ENCODE measurements at places on chromosomes 6 and 20. TPM values are rescaled to one million over a fixed set of nuclear protein-coding genes. Genes with fewer than 3 reads are reported as not detected.

AURKA gene
- 80.1 TPM for total RNA-seq

BCAS1 gene
- 0.17 TPM for total RNA-seq

BPI gene
- total RNA-seq = not detected

TRIM38 gene
- 9.6 TPM for total RNA-seq

RUNX2 gene
- 1.1 TPM for total RNA-seq

VPS16 gene
- total RNA-seq = 38.1 TPM

OR2H1 gene
- not detected for total RNA-seq

TDRD6 gene
- total RNA-seq = 0.57 TPM

FNDC1 gene
- 0.07 TPM for total RNA-seq

BFSP1 gene
- 8.8 TPM for total RNA-seq

ARMC12 gene
- total RNA-seq = 0.79 TPM

CST2 gene
- total RNA-seq = not detected

OOEP gene
- total RNA-seq = not detected

- H3K4me1 ChIP-seq = no peaks in the 10 kb centered on the region
- H3K4me3 ChIP-seq = no peak overlapping the region
- DNase-seq = no peak
- H3K27me3 ChIP-seq = no peaks in the 10 kb centered on the region
- H3K36me3 ChIP-seq = no peaks in the 10 kb centered on the region
Observed at GRCh38 chr6:46808806-46809205, 15.6 kb downstream of the MEP1A start.

DNA sequence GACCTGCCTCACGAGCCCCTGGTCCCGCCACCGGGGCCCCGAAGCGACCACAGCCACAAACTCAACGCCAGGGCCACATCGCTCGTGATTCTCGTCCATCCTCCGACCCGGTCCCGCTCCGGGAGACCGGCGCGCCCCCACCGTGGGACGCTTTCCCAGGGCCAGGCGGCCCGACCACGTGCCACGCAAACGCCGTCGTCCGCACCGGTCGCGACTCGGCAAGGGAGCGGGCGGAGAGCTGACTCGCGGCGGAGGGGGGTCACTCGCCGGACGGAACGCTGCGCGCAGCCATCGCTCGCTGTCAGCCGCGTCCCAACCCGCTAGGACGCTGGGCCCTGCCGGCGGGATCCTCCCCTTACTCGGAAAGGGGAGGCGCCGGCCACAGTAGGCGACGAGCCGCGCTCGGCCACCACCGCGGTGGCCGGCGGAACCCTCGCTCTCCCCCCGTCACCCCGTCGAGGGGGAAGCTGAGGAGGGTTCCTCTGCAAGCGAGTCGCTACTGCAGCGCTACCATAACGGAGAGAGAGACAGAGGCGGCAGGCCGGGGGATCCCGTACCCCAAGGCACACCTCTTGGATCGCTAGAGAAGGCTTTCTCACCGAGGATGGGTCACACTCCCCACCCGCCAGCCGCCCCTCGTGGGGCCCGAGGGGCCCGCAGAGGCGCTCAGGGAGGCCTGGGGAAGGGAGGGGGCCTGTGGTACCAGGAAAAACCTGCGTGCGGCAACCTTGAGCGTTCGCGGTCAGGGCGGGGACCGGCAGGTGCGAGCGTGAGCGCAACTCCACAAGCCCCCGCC is 511.8 kb upstream of the ZNF337 start:
- H3K27me3 ChIP-seq = peaks cover 13% of the 10 kb centered on the region
- H3K4me1 ChIP-seq = no peaks in the 10 kb centered on the region
- DNase-seq = no peak
- H3K4me3 ChIP-seq = no peak overlapping the region
- H3K36me3 ChIP-seq = no peaks in the 10 kb centered on the region

DNA sequence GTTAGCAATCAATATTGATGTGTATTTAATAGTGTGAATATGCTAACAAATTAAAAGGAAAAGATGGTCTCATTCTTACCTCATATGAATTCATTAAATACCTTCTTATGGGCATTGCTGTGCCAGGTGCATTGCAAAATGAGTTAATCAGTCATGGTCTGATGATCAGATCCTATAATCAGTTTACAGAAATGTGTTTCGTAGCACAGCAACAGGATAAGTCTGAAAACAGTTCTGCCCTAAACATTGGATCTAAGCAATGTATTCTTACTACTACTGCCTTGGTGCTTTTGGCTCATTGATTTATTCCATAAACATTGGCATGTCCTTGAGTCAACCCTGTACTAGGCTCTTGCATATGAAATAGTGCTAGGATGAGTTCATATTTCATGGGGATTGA is 417.0 kb upstream of the JAG1 start:
- H3K27me3 ChIP-seq = no peaks in the 10 kb centered on the region
- no peaks in the 10 kb centered on the region for H3K4me1 ChIP-seq
- no peak overlapping the region for H3K4me3 ChIP-seq
- H3K36me3 ChIP-seq = no peaks in the 10 kb centered on the region

DNA sequence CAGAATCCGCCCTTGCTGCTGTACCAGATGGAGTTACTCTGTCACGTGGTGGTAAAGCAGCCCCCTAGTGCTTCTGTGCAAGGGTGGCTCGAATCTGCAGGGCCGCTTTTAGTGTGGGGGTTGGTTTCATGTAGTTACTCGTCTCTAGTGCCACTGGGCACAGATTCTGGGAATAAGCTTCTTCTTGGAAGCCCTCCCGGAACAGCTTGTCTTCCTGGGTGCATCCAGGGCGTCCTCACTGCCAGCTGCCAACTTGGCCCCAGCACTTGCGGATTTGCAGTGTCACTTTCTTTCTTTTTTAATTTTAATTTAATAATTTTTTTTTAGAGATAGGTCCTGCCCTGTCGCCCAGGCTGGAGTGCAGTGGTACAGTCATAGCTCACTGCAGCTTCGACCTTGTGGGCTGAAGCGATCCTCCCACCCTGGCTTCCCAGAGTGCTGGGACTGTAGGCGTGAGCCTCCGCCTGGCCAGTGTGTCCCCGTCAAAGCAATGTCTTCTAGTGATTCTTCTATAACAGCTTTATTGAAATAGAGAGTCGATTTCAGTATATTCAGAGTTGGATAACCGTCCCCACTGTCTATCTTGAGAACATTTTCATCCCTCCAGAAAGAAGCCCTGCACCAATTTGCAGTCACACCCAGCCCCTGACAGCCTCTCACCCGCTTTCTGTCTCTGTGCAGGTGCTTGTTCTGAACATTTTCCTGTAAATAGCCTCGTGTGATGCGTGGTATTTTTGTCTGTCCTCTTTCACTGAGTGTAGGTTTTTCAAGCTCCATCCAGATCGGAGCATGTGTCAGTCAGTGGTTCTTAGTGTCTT is 25.9 kb downstream of the PYGB start:
- peaks cover 2% of the 10 kb centered on the region for H3K36me3 ChIP-seq
- no peak for DNase-seq
- H3K27me3 ChIP-seq = no peaks in the 10 kb centered on the region
- H3K4me3 ChIP-seq = no peak overlapping the region
- no peaks in the 10 kb centered on the region for H3K4me1 ChIP-seq

DNA sequence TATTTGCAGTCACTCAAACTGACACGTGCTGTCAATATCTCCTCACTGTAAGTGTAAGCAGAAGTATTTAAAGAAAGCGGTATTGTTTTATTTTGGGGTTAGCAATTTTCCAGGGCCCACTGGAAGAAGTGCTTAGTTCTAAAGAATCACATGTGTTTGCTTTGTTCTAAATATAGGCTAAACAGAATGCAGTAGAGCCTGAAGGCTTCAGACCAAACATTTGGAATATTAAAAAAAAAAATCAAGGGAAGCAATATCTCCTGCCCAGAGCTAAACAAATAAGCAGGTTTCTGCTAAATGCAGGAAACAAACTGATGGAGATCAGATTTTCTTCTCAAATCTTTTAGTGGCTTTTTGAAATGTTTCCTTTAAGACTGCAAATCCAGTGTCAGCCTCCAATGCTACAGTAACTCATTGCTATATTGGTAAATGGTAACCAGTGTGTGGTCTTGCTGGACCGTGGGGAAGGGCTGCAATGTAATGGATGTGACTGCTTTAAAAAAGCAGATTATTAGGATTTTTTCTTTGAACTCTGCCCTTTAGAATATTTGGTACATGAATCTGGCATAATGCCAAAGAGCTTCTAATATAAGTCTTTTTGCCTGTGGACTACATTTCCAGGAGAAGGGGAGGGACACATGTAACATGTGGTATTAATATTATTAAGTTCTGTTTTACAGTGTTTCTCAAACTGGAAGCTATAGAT is 317.1 kb upstream of the FERMT1 start:
- DNase-seq = no peak
- H3K27me3 ChIP-seq = no peaks in the 10 kb centered on the region
- no peaks in the 10 kb centered on the region for H3K4me1 ChIP-seq
- no peak overlapping the region for H3K4me3 ChIP-seq
- no peak overlapping the region for H3K27ac ChIP-seq

DNA sequence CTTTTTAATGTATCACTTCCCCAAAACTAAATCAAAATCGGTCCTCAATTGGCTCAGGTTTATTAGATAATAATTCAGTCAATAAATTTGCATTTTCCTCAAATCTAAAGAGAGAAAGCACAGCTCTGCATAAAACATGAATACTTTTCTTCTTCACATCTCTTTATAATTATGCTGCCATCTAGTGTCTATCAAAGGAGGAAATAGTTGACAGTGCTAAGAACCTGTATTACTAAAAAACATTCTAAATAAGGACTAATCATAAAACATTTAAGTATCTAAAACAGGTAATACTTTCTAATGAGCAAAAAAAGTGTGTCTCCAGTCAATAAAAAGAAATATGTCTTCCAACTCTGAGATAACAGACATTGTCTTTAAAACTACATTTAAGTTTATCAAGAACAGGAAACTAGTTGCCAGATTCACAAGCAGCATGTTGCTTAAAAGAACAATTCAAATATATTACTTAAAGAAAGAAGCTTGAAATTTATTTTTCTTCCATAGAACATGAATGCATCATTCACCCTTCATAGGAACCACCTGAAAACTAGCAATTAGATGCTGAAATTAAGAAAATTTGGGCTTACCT is 56.5 kb upstream of the DST start:
- no peak overlapping the region for H3K4me3 ChIP-seq
- peaks cover 20% of the 10 kb centered on the region for H3K4me1 ChIP-seq
- DNase-seq = no peak
- 0 out of 2 replicates have a peak, but pooled peaks cover 10% of the 10 kb centered on the region for H3K36me3 ChIP-seq

- H3K27me3 ChIP-seq = no peaks in the 10 kb centered on the region
- H3K4me3 ChIP-seq = no peak overlapping the region
- no peak overlapping the region for H3K27ac ChIP-seq
Observed at GRCh38 chr20:25465243-25466135, 58.0 kb downstream of the GINS1 start.

- no peak overlapping the region for H3K4me3 ChIP-seq
- H3K36me3 ChIP-seq = no peaks in the 10 kb centered on the region
- DNase-seq = no peak
- H3K27me3 ChIP-seq = no peaks in the 10 kb centered on the region
Observed at GRCh38 chr6:166204852-166205650, 37.4 kb upstream of the TBXT start.

DNA sequence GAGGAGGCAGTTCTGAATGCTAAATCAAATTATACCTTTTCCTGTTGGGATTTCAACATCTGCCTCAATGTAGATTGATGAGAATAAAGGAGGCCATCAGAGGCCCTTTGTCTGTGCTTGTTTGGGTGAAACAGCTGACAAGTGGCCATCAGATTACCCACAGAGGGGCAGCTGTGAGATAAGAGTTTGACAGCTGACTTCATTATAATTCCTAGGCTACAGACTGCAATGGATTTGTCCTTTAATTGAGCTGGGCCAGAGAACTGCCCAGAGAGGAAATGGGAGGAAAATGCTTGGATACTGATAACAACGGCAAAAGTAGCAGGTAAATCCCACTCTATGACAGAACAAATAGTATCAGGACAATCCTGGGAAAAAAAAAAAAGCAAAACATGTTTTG is 649.4 kb downstream of the HDGFL1 start:
- no peak overlapping the region for H3K4me3 ChIP-seq
- DNase-seq = no peak
- no peaks in the 10 kb centered on the region for H3K36me3 ChIP-seq

GRCh38 chr6:152625213-152625612 is 11.9 kb downstream of the SYNE1 start:
- no peak overlapping the region for H3K4me3 ChIP-seq
- no peak overlapping the region for H3K27ac ChIP-seq

DNA sequence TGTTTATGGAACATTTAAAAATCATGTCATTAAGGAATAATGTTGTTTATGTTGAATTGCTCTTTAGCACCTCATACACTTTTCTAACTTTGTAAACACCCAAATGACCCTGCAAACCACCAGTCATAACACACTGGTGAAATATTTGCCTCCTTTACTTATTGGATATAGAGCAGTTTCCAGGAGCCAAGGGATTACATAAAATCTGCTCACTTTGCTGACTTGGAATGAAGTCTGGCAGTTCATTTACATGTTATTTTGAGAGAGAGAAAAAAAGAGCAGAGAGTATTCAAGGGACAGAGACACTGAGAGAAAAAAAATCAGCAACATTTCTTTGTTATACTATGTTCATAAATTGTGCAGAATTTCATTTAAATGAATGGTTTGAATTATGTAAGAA is 46.6 kb upstream of the DEFB112 start:
- no peaks in the 10 kb centered on the region for H3K36me3 ChIP-seq
- no peak overlapping the region for H3K4me3 ChIP-seq
- H3K27me3 ChIP-seq = no peaks in the 10 kb centered on the region
- H3K4me1 ChIP-seq = no peaks in the 10 kb centered on the region
- DNase-seq = no peak

DNA sequence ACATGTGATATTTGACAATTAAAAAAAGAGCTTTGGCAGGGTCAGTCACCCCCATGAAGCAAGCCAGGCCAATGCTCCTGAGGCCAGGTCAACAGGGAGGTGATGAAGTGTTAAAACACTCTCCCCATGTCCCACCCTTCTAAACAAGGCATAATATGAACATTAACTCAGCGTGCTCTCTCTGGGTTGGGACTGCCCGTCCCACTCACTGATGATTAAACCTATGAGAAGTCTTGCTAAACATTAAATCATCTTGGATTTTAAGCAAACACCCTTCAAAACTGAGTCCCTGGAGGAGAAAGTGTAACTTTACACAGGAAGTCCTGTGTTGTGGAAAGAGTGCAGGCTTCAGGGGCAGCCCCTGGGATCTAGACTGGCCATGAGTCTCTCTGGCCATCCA is 558.5 kb downstream of the CD83 start:
- no peak overlapping the region for H3K27ac ChIP-seq
- no peaks in the 10 kb centered on the region for H3K4me1 ChIP-seq
- H3K27me3 ChIP-seq = no peaks in the 10 kb centered on the region
- no peaks in the 10 kb centered on the region for H3K36me3 ChIP-seq

- no peaks in the 10 kb centered on the region for H3K36me3 ChIP-seq
- no peak overlapping the region for H3K27ac ChIP-seq
- peaks cover 7% of the 10 kb centered on the region for H3K4me1 ChIP-seq
Observed at GRCh38 chr6:56374841-56375369, 127.5 kb upstream of the COL21A1 start.

DNA sequence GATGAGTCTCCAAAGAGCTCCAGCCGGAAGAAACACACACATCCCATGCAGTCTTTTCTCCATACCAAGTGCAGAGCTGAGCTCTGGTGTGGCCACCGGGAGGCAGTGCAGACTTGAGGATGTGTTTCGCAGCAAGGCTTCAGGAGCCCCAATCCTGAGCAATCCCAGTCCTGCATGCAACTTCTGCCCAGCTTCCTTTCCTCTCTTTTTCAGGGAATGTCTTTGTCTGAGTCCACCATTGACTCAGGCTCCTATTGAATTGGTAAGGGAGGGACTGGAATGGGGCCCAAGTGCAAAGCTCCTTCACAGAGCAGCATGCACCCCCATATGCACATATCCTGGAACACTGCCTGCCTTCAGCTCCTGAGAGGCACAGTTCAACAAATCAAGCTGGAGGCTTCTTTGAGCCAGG is 50.5 kb upstream of the ASIP start:
- no peaks in the 10 kb centered on the region for H3K27me3 ChIP-seq
- H3K36me3 ChIP-seq = no peaks in the 10 kb centered on the region
- no peak overlapping the region for H3K27ac ChIP-seq
- no peaks in the 10 kb centered on the region for H3K4me1 ChIP-seq
- peak; percentile 67 for DNase-seq
- no peak overlapping the region for H3K4me3 ChIP-seq
